ENCODE measurements at places on chromosomes 4 and X.
A peak's percentile ranks its signal among the peaks of the same experiment; 100 is the strongest.

DNA sequence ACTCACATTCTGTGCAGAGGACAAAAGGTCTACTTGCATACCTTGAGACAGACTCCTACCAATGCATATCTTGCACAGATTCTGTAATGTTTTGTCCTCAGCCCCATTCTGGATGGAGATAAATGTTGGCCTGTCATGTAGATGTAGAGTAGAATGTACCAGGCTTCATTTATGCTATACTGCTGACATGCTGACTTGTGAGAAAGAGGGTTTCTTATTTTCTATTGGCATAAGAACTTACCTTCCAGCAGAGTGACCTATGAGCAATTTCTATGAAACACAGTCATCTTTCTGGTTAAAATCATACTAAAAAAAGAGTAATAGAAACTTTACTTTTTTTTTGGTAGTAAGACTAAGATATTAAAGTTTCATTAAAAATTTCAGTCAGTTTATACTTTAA is 17.2 kb downstream of the SLC4A4 start:
- no peak for DNase-seq

- no peak for DNase-seq
Observed at GRCh38 chrX:82589410-82589809, 918.7 kb upstream of the POU3F4 start.

DNA sequence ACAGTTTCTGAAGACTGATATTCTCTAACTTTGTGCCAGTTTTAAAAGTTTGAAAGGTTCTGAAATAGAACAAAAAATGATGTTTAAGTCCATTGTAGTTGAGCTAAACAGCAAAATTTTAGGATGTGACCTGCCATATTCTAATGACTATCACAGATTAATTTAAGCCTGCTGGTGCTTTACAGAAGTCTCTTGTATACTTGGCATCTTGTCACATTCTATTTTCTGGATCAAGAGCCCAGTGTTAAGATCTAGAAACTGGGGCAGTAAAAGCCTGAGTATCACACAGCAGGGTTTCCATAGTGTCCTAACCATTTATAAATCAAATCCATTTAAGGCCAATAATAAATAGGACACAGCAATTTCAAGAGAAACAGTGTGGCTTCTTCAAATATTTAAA is 12.4 kb downstream of the FSTL5 start:
- DNase-seq, result no peak

DNA sequence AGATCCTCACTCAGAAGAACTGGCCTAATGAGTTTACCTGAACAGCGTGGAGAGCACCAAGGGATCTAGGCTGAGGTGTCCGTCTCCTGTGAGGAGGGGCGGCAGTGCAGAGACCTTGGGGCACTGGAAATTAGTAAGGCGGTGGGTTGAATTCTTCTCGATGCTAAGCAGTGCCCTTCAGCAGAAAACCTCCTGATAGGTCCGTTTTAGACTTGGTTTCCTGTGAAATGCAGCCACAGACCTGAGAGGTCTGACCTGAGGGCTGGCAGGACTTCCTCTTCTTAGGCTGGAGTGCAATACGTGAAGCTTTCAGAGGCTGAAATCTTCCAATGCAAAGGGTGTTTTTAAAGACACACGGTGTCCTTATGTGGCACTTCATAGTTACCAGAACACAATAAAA is at the start of gene CLNK:
CLNK (minus strand) TSS at position 138 of the 400 bp plus-strand sequence. CDS start 16,899 bp downstream, outside the sequence.
- DNase-seq, result no peak

- no peak for DNase-seq
Observed at GRCh38 chr4:79982601-79983322, 90.3 kb downstream of the ANTXR2 start.

DNA sequence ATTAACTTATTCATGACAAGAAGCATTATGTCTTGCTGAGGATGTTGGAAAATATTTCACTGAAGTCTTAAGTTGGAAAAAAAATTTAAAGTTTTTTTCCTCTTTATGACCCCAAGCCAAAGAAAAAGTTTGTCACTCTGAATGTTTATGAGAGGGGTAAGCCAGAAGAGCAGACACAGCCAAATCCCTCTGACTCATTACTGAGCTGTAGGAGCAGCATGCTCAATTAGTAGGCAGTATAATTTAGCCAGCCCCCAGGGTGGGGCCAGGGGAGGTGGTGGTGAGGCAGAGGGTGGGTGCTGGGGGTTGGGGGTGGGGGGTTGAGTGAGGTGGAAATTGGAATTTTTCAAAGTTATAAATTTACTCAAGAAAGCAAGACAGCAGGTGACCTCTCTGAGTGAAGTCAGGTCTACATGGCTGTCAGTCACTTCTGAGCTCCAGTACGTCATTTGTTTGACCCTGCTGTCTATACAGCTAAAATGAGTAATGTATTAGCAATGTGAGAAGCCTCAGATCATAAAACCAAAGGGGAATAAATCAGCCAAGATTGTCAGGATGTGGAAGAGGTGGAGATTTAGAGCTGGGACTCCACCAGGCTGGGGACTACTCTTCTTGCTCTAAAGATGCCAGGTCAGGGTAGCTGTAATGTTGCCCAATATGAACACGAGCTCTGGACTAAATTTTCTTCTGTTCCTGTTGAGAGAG is 98.8 kb upstream of the NDP start:
- no peak for DNase-seq

DNA sequence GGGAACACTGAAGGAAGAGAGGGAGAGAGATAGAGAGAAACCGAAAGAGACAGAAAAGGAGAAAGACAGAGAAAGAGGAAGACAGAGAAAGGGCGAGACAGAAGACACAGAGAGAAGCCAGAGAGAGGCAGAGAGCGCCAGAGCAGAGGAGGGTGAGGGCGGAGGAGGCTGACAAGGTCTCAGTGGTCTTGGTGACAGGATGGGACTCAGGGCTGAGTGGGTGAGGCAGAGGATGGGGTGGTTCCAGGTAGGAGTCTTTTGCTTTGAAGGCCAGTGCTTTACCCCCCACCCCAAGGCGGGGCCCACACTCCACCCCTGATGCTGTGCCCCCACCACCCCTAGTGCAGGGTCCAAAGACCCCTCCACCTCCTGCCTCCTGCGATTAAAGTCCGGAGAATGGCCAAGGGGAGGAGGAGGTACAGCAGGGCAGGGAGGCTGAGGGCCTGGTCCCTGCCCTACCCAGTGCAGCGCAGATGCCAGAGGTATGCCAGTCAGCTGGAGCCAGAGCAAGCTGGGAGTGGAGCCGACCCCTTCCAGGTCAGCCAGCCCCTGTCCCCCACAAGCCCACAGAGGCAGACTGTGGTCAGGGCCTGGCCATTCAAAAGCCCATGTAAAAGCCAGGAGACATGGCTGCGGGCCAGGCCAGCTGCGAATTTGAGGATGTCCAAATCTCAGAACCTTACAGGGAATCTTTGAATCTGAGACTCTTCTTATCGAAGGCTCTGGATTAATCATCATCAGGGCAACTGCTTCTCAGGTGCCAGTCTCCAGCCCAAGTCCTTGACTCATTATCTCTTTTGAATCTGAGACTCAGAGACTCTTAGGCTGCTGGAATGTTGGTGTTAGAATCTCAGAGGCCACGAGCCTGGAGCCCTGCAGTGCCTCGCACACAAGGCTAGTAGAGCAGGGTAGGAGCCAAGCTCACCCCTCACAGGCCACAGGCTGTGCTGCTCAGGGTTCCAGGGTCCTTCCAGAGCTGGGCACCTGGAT is 758 bp downstream of the IQSEC2 start:
- DNase-seq, result no peak

- DNase-seq, result no peak
Observed at GRCh38 chrX:153590961-153591956, 7.7 kb downstream of the CCNQ start.

GRCh38 chr4:8819019-8819418 is 52.6 kb downstream of the HMX1 start:
- peak; percentile 17 for DNase-seq

- no peak for DNase-seq
Observed at GRCh38 chrX:10526451-10526850, 93.9 kb downstream of the MID1 start.

DNA sequence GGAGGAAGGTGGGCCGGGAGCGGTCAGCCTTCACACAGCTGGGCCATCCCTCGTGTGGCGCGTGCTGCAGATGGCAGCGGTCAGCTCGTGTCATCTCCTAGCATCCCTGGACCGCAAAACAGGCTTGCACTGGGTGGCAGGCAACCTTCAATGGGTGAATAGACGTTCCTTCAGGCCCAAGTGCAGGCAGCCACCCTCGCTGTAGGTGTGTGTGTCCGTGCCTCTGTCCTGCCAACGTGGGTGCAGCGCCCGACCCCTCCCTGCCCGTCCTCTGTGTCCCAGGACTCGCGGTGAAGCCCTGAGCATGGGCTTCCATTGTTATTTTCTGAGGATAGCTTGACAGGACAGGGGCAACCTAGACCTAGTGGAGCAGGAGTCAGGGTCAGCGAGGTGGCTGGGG is 79.8 kb upstream of the STOX2 start:
- no peak for DNase-seq

- DNase-seq, result no peak
Observed at GRCh38 chr4:38980903-38981676, 51.1 kb downstream of the TMEM156 start.

DNA sequence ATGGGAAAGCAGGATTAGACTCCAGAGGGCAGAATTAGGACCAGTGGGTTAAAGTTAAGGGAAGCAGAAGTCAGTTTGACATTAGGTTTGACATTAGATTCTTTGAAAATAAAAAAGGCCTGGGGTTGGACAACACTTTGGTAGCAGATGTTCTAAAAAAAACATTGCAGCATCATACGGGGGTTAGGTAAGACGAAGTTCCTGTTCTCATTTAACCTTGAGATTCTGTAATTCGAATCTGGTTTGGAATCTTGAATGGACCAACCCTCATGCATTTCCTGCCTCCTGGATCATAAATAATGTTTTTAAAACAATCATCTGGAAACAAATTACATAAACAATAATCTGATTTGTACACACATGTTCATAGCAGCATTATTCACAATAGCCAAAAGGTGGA is 181.0 kb downstream of the SHROOM3 start:
- no peak for DNase-seq

DNA sequence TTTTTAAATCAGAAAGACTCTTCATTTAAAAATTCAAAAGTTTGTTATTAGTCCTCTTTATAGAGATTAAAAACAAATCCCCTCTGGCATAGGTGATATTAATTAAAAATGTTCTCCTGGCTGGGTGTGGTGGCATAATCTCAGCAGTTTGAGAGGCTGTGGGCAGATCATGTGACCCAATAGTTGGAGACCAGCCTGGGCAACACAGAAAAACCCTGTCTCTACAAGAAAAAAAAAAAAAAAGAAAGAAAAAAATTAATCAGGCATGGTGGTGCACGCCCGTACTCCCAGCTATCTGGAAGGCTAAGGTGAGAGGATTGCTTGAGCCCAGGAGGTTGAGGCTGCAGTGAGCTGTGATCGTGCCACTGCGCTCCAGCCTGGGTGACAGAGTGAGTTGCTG is 38.9 kb downstream of the RASGEF1B start:
- no peak for DNase-seq

DNA sequence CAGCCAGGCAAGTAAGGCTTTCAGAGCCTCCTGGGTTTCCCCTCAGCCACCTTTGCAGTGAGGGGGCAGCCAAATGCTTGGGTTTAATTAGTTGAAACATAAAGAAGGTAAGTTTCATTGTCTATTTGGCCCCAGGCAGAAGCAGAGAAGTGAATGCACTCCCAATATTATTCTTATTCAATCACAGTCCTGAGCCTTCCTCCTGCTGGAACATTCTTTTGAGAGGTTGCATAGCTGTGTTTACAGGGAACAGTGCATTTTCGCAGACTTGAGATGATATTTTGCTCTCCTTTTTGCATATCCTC is 13.9 kb downstream of the SLC2A9 start:
- no peak for DNase-seq

- DNase-seq, result no peak
Observed at GRCh38 chrX:3994315-3994714, 280.9 kb upstream of the PRKX start.

- no peak for DNase-seq
Observed at GRCh38 chrX:6890544-6891261, 256.8 kb upstream of the STS start.

DNA sequence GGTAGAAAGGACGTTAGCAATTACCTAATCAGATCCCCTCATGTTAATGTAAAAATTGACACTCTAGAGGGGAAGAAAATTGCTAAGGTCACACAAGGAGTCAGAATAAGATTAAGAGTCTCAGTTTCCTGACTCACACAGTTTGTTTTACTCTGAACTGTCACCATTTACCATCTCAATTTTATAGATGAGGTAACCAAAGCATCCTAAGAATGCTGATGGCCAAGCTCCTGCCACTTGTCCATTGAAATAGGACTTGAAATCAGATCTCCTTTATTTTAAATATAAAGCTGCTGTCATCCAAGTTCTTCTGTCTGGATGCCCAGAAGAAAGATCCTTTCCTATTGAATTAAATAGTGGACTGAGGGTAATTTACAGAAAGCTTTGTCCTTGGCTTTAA is 114.8 kb upstream of the VAMP7 start:
- DNase-seq, result no peak

DNA sequence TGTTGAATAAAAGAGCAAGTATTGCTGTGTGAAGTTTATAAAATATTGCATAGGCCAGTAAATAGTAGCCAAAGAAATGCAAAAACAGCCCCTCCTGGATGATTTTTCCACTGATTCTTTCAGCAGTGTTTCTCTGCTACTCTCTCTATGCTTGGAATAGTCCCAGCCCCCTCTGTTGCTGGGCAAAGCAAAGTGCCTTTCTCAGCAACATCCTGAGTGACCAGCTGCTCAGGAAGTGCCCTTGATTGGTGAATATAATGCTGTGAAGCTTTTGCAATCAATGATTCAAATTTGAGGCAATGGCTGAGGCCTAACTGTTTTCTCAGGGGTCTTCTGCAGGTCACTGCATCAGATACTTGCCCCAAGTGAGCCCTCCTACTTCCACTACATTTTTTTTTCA is 656.7 kb downstream of the ZNF674 start:
- DNase-seq, result no peak

GRCh38 chrX:86724277-86724676 is 576.0 kb downstream of the DACH2 start:
- no peak for DNase-seq

DNA sequence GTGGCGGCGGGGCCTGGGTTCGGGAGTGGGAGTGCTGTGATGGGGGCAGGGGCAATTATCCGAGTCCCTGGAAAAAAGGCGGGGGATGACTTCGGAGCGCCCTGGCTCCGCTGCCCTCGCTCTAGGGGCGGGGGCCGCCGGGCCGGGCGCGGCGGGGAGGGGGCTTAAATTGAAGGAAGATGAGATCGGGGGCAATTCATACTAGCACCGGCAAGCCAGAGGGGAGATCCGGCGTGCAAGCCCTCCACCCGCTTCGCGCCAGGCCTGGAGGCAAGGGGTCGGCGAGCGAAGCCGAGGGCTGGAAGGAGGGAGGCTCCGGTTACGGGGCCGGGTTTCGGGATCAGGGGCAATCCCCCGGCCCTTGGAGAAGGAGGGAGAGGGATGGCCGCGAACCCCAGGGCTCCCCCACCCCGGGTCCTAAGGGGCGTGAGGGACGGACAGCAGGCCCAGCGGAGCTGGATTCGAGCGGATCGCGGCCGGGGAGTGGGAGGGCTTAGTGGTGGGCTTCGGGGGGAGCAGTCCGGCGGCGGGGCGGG is 1.2 kb downstream of the BCORL1 start:
- DNase-seq, result peak; percentile 61

DNA sequence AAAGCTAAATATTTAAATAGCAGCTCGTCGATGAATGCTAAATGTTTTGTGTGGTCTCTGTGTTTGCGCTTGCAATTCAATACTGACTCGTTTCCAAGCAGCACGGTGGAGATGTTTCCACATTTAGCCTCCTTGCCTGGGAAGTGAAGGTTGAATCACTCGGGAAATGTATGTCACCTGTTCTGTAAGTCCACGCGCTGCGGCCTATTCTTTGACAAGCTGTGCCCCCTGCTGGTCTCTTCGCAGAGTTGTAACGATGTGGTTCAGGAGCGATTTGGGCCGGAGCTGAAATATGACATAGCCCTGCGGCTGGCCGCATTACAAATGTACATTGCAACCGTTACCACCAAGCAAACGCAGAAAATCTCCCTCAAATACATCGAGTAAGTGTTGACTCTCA is 89.6 kb upstream of the PRPS2 start:
- DNase-seq, result no peak

- no peak for DNase-seq
Observed at GRCh38 chrX:69541956-69542355, 37.8 kb downstream of the NALF2 start.
